Neural crest cell (in vitro differentiated cells): ENCODE measurements at places on chromosomes 5 and 9.

GRCh38 chr5:141001446-141001843, 35.2 kb downstream of the PCDHAC2 start:
- peaks cover 3% of the 10 kb centered on the region for H3K36me3 ChIP-seq
- H3K4me1 ChIP-seq: peaks cover 47% of the 10 kb centered on the region
- no peaks in the 10 kb centered on the region for H3K27me3 ChIP-seq
- peak overlapping the region; percentile 89 for H3K4me3 ChIP-seq
- no peak for DNase-seq

DNA sequence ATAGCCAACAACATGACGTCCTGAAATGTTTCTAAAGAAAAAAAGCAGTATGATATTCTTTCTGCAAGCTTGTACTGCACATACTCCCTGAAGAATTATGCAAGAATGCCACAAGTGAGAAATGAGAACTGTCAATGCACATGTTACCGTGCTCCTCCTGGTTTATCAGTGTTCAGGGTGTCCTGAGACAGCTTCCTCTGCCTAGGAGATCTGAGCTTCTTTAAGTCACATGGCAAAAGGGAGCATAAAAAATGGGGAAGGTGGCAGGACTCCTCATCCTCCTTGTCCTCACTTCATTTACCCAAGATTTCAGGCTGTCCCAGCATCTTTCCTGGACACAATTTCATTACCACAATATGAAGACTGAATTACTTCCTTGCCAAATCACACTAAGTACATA, 238.2 kb downstream of the GLIS3 start:
- no peaks in the 10 kb centered on the region for H3K27me3 ChIP-seq
- H3K36me3 ChIP-seq: peaks cover 12% of the 10 kb centered on the region
- H3K4me1 ChIP-seq: peaks cover 10% of the 10 kb centered on the region

GRCh38 chr9:114856942-114857315, 51.1 kb upstream of the TNFSF15 start:
- H3K36me3 ChIP-seq: no peaks in the 10 kb centered on the region
- H3K4me3 ChIP-seq: no peak overlapping the region
- peaks cover 5% of the 10 kb centered on the region for H3K4me1 ChIP-seq
- DNase-seq: no peak
- H3K27me3 ChIP-seq: no peaks in the 10 kb centered on the region

- H3K27me3 ChIP-seq: peaks cover 10% of the 10 kb centered on the region
- H3K4me1 ChIP-seq: no peaks in the 10 kb centered on the region
- H3K27ac ChIP-seq: no peak overlapping the region
- DNase-seq: no peak
- H3K4me3 ChIP-seq: no peak overlapping the region
- peaks cover 3% of the 10 kb centered on the region for H3K36me3 ChIP-seq
Measured at GRCh38 chr5:129249886-129250285, 155.3 kb downstream of the ISOC1 start.

DNA sequence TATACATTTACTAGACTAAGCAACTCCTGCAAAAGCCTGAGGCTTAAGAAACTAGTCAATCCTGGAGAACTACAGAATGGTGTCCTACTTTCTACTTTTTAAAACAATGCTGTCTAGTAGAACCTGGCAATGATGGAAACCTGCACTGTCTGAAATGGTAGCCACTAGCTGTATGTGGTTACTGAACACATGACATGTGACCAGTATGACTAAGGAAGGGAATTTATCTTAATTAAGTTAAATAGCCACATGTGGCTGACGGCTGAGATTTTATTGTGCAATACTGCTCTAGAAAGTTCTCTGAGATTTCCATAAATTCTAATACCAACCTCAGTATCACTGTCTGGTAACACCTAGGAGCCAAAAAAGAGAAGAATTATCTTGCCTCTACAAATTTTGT, 44.9 kb upstream of the RAPGEF6 start:
- no peaks in the 10 kb centered on the region for H3K4me1 ChIP-seq
- DNase-seq: no peak
- peaks cover 19% of the 10 kb centered on the region for H3K36me3 ChIP-seq

GRCh38 chr5:53422539-53422938, 57.9 kb upstream of the FST start:
- no peak overlapping the region for H3K4me3 ChIP-seq
- no peak for DNase-seq
- peaks cover 27% of the 10 kb centered on the region for H3K4me1 ChIP-seq
- H3K36me3 ChIP-seq: no peaks in the 10 kb centered on the region
- H3K27me3 ChIP-seq: no peaks in the 10 kb centered on the region
